ENCODE measurements at places on chromosomes 2 and 18.

GRCh38 chr2:174397773-174398172 lies 2.2 kb downstream of the SCRN3 start:
- DNase-seq, result no peak

DNA sequence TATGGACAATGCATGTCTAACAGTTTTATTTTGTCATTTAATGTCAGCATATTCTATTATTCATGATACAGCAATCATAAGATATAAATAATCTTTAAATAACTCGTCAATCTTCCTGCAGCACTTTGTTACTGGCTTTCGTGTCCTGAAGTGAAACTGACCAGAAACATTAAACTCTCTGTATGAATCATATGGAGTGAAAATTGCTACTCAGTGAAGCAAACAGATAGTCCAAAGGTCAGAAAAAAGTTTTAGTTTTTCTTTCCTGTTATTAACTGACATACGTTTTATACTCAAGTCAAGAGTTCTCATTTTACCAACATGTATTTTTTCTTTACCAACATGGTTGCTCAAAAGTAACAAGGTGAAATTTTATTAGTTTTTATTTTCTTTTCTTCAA lies 106.8 kb upstream of the GALNT5 start:
- no peak for DNase-seq

- peak; percentile 61 for DNase-seq
Measured at GRCh38 chr2:26184555-26185303, 11.8 kb downstream of the GAREM2 start.

GRCh38 chr18:45728336-45729010 lies 4.5 kb downstream of the SLC14A1 start:
- no peak for DNase-seq

DNA sequence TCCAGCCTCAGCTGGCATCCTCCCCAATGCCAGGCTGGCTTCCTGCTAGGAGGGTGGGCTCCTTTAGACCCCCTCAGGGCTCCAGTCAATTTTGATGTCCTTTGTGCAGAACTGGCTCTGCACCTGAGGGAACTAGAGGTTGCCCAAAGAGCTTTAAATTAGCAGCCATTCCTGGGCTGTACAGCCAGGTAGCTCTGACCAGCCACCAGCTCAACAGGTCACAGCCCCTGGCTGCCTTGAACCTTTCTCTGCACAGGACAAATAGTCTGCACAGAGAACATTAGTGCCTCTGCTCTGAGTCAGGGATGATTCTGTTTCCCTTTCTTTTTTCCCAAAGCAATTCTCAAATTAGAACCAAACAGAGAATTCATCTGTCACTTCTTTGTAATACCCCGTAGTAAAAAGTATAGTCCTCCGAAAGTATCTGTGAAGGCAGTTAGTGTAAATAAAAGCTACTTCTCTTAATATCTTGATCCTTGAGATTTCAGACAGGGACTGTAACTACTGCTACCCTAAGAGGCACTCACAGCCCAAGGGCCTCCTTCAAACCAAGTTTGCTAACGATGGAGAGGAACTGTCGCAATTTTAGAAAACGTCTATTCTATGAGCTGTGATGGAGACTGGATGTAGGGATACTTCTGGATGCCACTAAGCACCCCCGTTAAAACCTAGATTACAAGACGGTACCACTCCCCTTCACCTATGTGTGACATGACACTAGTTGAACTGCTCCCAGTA lies 3.0 kb downstream of the TTC32 start:
- no peak for DNase-seq

DNA sequence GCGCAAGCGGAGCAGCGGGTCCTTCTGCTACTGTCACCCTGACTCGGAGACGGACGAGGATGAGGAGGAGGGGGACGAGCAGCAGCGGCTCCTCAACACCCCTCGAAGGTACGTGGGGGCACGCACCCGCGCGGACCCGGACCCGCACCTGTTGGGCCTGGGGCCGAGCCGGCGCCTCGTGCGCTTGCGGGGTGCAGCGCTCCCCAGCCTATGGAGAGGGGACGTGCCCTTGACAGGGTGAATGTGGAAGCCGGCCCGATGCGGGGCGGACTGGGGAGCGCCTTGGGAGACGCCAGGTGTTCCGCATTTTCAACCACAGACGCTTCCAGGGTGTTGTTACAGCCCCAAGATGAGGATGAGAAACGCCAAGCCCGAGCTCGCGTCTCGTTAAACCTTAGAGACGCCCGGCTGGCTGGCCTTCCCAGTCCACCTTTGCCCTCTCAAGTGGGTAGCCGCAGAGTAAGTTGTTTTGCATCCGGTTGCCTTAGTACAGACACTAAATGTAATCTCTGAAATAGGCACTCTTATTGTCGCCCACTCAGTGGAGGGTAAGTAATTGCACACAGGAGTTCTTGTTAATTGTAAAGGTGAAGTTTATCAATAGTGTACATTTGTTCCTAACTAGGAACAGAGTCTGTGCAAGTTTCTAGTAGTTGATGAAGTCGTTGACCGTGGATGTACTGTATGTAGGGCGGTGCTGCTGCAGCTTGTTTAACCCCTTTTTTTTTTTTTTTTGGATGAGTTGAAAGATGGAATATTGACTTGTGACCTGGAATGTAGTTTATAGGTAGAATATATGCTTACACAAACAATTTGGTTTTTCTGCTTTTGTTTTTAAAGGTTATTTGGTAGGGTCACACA lies 815 bp downstream of the GMCL1 start:
- DNase-seq, result no peak

GRCh38 chr2:216023055-216023648 lies 9.8 kb upstream of the MREG start:
- DNase-seq, result no peak

GRCh38 chr18:316393-316792 lies 48.5 kb upstream of the THOC1 start:
- no peak for DNase-seq

DNA sequence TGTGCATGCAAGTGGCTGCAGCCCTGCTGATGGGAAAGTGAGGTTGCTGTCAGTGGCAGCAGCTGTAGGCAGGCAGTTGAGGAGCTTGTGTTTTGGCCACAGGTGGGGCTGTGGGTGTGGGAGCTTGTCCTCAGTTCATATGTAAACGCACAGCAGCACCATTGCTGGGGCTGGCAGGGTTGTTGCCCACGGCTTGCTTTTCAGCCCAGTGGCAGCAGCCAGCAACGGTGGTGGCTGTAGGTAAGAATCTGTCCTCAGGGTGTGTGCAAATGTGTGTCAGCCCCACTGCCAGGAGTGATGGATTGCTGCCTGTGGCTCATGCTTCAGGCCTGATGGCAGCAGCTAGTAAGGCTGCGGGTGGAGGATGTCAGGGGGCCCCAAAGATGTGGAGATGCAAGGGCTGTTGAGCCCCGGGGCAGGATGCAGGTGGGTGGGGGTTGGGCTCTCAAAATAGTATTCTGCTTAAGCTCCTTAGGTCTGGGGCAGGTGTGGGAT lies 141.3 kb upstream of the THUMPD2 start:
- no peak for DNase-seq

Measured in stimulated activated CD8-positive, alpha-beta memory T cell treated with anti-CD3 and anti-CD28 coated beads, Interleukin-7, amount 100 ng/mL, for 1 hour (primary cell).